ENCODE measurements at places on chromosomes 16 and 17. TPM values are rescaled to one million over a fixed set of nuclear protein-coding genes. Genes with fewer than 3 reads are reported as not detected.

The CIBAR2 gene
- polyA plus RNA-seq: not detected

The CRHR1 gene
- not detected for polyA plus RNA-seq

The KRTAP9-8 gene
- not detected for polyA plus RNA-seq

- H3K36me3 ChIP-seq: no peaks in the 10 kb centered on the region
- no peak overlapping the region for H3K4me3 ChIP-seq
- H3K27me3 ChIP-seq: no peaks in the 10 kb centered on the region
- no peaks in the 10 kb centered on the region for H3K4me1 ChIP-seq
- no peak overlapping the region for H3K27ac ChIP-seq
These were observed 79.5 kb upstream of the DOC2B start for GRCh38 chr17:260944-261343.

The TNFSF12 gene
- 134 TPM for polyA plus RNA-seq

GRCh38 chr16:23040246-23040645 is 109.0 kb downstream of the USP31 start:
- H3K36me3 ChIP-seq: no peaks in the 10 kb centered on the region
- no peaks in the 10 kb centered on the region for H3K27me3 ChIP-seq
- no peak for DNase-seq
- H3K4me1 ChIP-seq: no peaks in the 10 kb centered on the region

The SPHK1 gene
- 33.9 TPM for polyA plus RNA-seq

The KRTAP2-1 gene
- not detected for polyA plus RNA-seq

The GALR2 gene
- polyA plus RNA-seq: 4.8 TPM

DNA sequence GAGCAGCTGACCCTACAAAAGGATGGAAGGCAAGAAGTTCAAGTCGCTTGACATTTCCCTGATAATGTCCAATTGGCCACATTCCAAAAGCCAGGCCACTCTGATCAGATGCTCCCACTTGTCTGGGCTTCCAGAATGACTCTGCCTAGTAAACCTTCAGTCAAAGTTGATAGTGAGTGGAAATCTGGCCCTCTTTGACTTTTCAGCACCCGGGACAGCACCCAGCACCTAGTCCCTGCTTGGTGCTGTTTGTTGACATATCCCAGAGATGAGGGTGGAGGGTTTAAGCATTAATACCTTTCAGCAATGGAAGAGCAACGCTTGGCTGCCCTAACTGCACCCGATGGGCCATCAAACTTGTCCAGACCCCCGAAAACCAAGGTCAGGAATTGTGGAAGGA is 131.3 kb downstream of the AIPL1 start:
- H3K27me3 ChIP-seq: no peaks in the 10 kb centered on the region
- no peaks in the 10 kb centered on the region for H3K4me1 ChIP-seq
- H3K4me3 ChIP-seq: no peak overlapping the region
- H3K36me3 ChIP-seq: no peaks in the 10 kb centered on the region

DNA sequence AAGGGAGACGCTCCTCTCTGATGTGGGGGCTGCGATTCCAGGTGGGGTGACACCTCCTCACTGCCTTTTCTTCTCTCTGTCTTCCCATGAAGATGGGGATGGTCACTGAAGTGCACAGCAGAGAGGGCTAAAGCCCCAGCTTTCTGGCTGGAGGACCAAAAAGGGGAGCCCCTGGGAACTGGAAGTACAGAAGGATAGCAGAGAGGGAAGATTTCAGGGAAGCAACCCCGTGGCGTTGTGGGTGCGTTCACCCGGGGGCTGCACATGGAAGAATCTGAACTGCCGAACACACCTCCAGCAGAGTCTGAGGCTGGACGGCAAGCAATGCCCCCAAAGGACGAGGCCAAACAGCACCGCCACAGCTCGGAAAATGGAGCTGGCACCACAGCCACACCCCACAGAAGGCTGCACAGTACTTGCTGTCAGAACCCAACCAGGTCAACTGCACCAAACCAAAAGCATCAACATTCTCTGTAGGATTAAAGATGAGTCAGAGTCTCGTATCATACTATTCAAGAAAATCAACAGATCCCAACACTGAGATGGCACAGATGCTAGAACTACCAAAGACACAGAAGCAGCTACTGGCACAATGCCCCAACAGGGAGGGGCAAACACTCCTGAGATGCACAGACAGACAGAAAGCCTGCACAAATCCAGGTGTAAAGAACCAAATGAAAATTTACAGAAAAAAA is 49.9 kb downstream of the MAP1LC3B start:
- H3K36me3 ChIP-seq: peaks cover 15% of the 10 kb centered on the region
- H3K27me3 ChIP-seq: no peaks in the 10 kb centered on the region
- H3K4me3 ChIP-seq: no peak overlapping the region

GRCh38 chr17:55577687-55578086 is 66.4 kb upstream of the SMIM36 start:
- H3K4me1 ChIP-seq: peaks cover 48% of the 10 kb centered on the region
- peak overlapping the region; percentile 59 for H3K4me3 ChIP-seq
- H3K27ac ChIP-seq: peak overlapping the region; percentile 94
- H3K27me3 ChIP-seq: no peaks in the 10 kb centered on the region

- no peaks in the 10 kb centered on the region for H3K36me3 ChIP-seq
- H3K27ac ChIP-seq: no peak overlapping the region
- peaks cover 56% of the 10 kb centered on the region for H3K4me1 ChIP-seq
- H3K27me3 ChIP-seq: no peaks in the 10 kb centered on the region
- no peak overlapping the region for H3K4me3 ChIP-seq
- peak; percentile 63 for DNase-seq
These were observed 15.7 kb upstream of the CCL1 start for GRCh38 chr17:34378664-34379101.

GRCh38 chr17:7192271-7192937 is 13.2 kb upstream of the ASGR1 start:
- no peak overlapping the region for H3K4me3 ChIP-seq
- peaks cover 69% of the 10 kb centered on the region for H3K36me3 ChIP-seq
- no peaks in the 10 kb centered on the region for H3K27me3 ChIP-seq
- no peak overlapping the region for H3K27ac ChIP-seq

- H3K4me1 ChIP-seq: no peaks in the 10 kb centered on the region
- H3K27me3 ChIP-seq: peaks cover 15% of the 10 kb centered on the region
- no peak overlapping the region for H3K27ac ChIP-seq
- H3K4me3 ChIP-seq: no peak overlapping the region
- no peaks in the 10 kb centered on the region for H3K36me3 ChIP-seq
These were observed 19.9 kb upstream of the JPH3 start for GRCh38 chr16:87582216-87582965.

DNA sequence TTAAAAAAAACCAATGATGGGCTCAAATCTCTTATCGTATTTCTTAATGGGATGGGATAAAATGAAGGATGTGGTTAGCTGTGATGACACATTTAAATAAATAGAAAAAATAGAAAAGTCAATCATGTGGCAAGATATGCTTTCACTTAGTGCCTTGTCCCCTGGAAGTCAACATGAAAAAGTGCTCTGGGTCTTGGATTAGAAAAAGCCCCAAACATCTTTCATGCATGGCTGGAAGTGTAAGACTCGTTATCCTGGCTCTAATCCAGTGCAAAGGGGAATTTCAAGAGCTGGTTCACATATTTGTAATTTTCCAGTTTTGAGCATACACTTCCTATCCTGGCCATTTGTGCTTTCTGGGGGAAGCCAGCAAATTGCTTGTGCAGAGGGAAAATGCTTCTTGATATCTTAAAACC is 160.9 kb downstream of the MAP2K6 start:
- no peak overlapping the region for H3K27ac ChIP-seq
- no peaks in the 10 kb centered on the region for H3K4me1 ChIP-seq
- no peaks in the 10 kb centered on the region for H3K27me3 ChIP-seq

DNA sequence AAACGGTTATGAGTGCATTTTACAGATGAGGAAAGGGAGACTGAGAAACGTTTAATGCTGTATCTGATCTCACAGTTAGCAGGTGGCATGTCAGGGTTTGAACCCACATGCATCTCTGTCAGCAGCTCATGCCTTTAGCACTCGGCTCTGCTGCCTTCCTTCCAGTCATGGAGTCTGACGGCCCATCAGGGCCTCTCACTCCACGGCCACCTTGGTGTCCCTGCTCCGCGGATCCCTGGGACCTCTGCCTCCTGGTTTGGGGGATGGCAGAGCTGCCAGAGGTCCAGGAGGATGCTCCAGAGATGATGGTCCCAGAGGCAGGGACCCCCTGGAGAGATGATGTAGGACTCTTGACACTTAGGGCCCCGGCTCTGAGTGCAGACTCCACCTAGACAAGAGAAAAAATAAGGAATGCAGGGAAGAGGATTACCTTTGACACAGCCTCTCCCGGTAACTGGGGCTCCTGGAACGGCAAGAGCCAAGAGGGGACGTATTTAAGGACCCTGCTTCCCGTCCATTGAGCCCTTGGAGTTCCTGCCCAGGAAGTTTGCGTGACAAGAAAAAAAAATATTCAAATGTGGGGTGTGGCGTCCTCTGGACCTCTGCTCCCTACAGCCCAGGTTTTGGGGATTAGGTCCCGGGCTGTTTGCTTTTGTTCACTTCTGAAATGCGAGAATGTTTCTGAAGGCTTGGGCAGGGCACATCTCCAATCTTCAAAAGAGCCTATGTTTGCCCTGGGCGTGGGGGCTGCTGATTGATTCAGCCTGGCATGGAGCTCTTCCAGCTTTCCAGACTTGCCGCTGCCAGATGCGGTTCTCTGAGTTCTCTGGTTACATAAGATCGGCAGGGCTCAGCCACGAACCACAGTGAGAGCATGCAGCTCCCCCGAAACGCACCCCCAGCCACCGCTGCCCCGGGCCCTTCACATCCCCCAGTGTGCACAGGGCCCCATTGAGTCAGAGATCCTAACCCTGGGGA is at the start of gene ALDH3A1:
TSS of gene ALDH3A1 (minus strand) at position 470 of the 978 bp plus-strand sequence. CDS start 3,169 bp downstream, outside the sequence.
- no peak within 1 kb of the TSS for H3K27ac ChIP-seq
- H3K36me3 ChIP-seq: no peaks in the 10 kb centered on the region
- DNase-seq: no peak
- H3K27me3 ChIP-seq: no peaks in the 10 kb centered on the region

DNA sequence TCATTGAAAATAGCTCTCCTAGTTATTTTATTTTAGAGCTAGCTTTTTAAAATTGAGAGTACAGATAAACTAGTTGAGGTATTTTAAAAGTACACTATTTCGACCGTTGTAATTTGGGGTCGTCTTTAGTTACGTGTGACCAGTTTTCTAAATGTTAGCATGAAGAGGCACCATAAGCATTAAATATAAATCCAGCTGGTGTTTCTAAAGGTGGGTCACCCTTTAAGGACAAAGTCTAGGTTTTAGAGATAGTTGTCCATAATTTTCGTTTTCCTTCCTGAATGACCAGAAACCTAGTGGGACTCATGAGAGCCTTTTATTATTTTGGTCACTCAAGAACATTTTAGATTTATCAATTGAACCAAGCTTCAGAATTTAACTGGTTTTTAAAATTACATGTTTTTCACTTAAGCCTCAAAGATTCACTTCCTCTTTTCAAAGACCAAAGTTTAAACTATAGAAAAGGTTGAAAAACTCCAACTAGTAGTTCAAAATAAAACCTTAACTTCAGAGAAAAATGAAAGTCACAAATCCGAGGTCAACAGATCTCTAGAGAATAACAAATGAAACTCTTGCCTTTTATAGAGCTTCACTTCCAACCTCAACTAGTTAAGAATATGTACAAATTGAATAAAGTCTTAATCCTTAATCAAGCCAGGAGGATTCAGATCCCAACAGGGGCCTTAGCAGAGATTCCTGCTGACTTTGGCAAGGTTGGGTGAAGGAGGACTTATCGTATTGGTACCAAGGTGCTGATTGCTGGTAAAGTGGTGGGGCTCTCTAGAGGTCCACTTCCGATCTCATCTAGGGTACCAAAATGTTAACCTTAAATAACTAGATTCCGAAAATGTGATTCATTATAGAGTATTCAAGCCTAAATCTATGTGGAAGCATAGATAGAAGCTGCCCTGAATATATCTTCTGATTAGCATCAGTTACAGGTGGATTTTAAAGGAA is 32.5 kb downstream of the PHKB start:
- H3K4me1 ChIP-seq: peaks cover 26% of the 10 kb centered on the region
- H3K27ac ChIP-seq: peak overlapping the region; percentile 85
- no peak for DNase-seq
- peak overlapping the region; percentile 37 for H3K4me3 ChIP-seq
- H3K27me3 ChIP-seq: no peaks in the 10 kb centered on the region

DNA sequence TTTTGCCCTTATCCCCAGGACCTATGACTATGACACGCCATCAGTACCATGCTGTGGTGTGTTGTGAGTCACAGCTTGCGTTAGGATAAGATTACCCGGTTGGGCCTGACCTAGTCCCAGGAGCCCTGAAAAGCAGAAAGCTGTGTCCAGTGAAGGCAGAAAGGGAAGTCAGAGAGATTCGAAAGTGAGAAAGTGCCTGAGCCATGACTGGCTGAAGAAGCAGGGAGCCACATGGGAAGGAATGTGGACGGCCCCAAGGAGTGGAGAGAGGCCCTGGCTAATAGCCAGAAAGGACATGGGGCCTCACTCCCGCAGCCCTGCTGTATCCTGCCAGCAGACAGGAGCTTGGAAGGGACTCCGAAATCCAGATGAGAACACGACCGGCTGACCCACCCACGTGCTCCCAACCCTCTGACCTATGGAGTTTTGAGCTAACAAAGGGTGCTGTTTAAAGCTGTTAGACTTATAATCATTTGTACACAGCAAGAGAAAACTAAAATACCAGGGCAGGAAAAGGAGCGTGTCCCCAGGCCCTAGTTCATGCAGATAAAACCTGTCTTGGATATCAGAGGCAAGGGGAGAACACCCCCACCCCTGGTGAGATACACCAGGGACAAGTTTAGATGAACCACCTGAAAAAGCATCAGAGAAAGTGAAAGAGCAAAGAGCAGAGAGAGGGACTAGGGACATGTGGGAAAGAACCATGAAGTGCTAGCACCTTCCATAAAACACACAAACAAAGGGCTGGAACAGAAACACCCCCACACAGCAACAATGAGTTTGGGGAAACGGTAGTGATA is 115.3 kb downstream of the SLC39A11 start:
- DNase-seq: peak; percentile 91
- H3K4me3 ChIP-seq: peak overlapping the region; percentile 51
- H3K4me1 ChIP-seq: peaks cover 36% of the 10 kb centered on the region
- H3K36me3 ChIP-seq: no peaks in the 10 kb centered on the region
- H3K27ac ChIP-seq: peak overlapping the region; percentile 78

DNA sequence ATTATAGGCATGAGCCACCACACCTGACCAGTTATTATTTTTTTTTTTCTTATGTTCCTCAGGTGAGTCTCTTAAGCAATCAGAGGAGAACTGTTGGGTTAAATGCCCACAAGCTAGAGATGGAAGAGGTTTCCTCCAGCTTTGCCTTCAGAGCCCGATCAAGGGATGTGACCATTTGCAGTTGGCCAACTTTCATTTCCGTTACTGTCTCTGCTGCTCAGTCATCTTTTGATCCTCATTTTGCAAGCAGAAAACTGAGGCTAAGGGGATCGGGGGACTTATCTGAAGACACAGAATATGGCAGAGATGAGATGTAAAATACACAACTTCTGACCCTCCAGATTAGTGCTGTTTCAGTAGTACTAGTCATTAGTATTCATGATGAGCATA is 188.8 kb downstream of the RAB11FIP4 start:
- H3K27ac ChIP-seq: peak overlapping the region; percentile 93
- H3K36me3 ChIP-seq: no peaks in the 10 kb centered on the region
- no peaks in the 10 kb centered on the region for H3K27me3 ChIP-seq
- H3K4me3 ChIP-seq: peak overlapping the region; percentile 49
- DNase-seq: peak; percentile 86

GRCh38 chr17:57417956-57418355 is 161.6 kb downstream of the MSI2 start:
- DNase-seq: no peak
- H3K27ac ChIP-seq: no peak overlapping the region
- peaks cover 2% of the 10 kb centered on the region for H3K4me1 ChIP-seq
- no peaks in the 10 kb centered on the region for H3K36me3 ChIP-seq
- no peak overlapping the region for H3K4me3 ChIP-seq

All from CD14-positive monocyte (primary cell).